ENCODE measurements at places on chromosomes 5 and 9.

DNA sequence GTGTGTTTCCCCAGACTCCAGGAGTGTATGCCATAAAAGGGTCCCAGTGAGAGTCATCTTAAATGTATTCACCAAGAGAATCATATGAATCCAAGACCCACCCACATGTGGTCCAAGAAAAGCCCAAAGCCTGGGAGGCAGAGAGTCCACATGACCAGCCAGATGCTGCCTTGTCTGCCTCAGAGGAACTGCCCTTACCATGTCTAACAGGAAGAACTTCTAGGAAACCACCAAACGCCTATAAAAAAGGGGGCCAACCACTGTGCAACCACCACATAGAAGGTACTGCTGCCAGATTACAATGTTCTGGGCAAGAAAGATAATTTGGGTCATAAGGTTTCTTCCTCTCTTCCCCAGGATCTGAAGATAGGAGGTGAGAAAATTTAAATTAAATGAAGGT is 129.8 kb upstream of the SLC24A2 start:
- no peak for DNase-seq

DNA sequence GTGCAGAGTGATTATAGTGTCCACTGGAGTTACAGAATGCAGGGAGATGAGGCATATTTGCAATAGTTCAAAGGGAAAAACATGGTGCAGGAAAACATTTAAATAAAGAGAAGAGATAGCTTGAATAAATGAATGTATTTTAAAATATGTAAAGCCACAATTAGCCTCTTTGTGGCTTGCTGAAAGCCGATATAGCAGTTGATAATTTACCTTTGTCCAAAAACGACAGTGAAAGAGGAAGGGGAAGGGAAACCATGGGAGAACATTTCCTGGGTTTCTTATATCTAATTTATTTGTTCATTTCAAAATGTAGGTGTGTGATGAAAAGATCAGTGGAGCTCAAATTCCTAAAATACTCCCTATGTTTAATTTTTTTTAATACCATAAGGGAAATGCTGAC is 156.1 kb downstream of the DENND1A start:
- no peak for DNase-seq

DNA sequence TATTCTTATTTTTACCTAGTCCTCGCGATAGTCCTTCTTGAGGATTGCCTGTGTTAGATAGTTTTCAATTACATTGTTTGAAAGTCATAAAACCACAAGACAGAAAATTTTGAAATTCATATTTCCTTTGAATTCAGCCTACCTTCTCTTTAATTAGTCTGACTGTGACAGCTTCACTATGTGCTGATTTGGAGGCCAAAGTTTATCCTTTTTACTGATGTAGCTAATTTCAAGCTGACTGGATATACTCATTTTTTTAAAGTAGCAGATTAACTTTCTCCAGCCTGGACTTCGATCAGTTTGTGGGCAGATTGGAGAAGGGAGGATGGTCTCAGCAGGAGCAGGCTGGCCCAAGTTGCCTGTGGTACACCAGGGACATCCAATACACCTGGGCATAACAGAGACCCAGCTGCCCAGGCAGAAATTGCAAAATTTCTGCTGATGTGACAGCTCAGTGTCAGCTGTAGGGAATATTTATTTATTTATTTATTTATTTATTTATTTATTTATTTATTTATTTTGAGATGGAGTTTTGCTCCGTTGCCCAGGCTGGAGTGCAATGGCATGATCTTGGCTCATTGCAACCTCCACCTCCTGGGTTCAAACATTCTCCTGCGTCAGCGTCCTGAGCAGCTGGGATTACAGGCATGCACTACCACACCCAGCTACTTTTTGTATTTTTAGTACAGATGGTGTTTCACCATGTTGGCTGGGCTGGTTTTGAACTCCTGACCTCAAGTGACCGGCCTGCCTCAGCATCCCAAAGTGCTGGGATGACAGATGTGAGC is 24.2 kb downstream of the AGXT2 start:
- DNase-seq: no peak

- peak; percentile 57 for DNase-seq
Observed at GRCh38 chr5:38468202-38468673, 88.2 kb downstream of the LIFR start.

- DNase-seq: no peak
Observed at GRCh38 chr9:83629433-83630104, 6.6 kb downstream of the IDNK start.

DNA sequence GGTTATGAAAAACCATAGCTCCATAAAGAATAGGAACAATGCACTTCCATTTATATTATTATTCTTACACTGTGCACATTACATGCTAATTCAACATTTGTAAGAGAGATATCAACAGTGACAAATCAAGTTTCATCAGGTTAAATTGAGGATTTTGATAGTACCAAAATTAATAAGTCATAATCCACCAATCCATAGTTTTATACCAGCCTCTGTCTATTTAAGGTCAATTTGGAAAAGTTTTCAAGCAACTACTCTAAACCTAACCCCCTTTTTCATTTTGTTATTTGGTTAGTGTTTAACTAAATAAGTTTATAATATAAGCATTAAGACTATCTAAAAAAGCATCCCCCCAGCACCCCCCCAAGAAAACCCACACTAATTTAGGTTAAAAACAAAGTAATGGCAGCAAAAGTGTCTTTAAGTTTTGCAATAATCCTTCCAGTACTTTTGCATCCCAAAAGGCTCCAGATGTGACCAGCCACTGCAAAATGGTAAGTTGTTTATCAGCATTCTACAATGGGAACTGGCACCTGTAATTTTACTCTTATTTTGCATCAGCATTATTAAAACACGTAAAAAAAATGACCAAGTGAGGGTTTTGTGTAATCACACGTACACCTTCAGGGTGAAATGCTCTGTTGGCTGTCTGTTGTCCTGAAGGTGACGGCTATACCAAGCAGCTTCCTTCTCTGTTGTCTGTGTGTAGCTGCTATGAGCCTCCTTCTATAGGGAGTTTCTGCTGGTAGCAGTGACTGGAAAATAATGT is 36.8 kb upstream of the SSBP2 start:
- peak; percentile 35 for DNase-seq

DNA sequence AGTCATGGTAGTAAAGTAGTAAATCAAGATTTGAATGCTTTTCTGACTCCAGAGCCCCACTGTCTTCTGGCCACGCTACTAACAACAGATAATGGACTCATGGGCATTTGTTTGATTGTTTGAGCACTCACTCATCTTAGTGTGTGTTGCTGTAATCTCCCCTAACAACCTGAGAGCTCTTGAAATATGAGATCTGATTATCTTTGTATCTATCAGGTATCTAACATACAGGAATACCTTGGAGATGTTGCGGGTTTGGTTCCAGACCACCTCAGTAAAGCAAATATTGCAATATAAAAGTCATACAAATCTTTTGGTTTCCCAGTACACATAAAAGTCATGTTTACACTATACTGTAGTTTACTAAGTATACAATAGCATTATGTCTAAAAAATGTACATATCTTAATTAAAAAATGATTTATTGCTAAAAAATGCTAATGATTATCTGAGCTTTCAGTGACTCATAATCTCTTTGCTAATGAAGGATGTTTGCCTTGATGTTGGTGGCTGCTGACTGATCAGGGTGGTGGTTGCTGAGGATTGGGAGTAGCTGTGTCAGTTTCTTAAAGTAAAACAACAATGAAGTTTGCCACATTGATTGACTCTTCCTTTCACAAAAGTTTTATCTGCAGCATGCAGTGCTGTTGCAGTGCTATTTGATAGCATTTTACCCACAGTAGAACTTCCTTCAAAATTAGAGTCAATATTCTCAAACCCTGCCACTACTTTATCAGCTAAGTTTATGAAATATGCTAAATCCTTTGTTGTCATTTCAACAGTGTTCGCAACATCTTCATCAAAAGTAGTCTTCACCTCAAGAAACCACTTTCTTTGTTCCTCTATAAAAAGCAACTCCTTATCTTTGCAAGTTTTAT is 92.2 kb downstream of the ZNF462 start:
- no peak for DNase-seq

GRCh38 chr5:31273161-31273560 is 79.7 kb downstream of the CDH6 start:
- no peak for DNase-seq

DNA sequence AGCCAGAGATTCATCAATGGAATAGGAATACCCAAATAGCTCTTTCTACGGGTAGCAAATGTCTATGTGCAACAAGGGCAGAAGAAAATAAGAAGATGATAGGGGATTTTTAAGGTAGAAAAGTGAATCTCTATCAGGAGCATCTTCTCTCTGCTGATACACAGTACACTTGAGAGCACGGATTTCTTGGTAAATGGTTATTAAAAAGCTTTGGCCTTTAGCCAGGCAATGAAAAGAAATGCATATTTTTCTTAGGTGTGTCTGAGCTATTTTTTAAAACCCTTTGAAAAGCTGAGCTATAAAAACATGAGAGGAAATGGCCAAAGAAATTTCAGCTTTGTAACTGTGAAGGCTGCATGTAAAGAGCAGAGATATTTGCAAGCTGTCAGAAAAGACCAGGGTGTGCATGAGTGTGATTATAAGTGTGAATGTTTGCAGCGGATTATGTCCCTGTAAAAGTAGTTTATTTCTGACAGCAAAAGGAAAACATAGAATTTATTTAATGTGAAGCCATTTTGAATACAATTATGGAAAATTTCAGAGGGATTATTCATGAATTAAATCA is 487.1 kb upstream of the PIK3R1 start:
- no peak for DNase-seq

GRCh38 chr9:1273859-1274258 is 223.7 kb downstream of the DMRT2 start:
- no peak for DNase-seq

DNA sequence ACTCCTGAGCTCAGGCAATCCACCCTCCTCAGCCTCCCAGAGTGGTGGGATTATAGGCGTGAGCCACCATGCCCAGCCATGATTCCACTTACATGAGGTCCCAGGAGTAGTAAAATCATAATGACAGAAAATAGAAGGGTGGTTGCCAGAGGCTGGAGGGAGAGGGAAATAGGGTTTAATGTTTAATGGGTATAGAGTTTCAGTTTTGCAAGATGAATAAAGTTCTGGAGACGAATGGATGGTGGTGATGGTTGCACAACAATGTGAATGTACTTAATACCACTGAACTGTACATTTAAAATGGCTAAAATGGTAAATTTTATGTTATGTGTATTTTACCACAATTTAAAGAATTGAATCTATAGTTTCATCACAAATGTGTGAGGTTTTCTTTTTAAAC is 146.5 kb upstream of the ABCA1 start:
- DNase-seq: no peak

DNA sequence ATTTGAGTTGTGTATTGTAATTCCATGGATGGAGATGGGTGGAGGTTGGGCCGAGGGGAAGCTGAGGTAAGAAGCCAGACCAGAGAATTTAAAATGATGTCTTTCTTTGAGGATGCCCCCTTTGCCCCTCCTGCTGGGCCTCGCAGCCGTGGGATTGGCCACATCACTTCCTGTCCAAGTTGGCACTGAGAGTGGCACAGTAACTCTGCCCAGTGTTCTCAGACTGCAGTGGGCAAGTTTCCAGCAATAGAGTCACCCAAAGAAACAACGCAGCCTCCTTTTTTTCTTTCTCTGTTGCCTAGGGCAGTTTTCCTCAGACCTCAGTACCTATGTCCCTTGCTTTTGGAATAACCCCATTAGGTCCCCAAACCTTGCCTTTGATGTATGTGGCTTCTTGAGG is 306.6 kb upstream of the DMRT1 start:
- peak; percentile 61 for DNase-seq

GRCh38 chr5:51472472-51472871 is 89.2 kb downstream of the ISL1 start:
- DNase-seq: no peak

DNA sequence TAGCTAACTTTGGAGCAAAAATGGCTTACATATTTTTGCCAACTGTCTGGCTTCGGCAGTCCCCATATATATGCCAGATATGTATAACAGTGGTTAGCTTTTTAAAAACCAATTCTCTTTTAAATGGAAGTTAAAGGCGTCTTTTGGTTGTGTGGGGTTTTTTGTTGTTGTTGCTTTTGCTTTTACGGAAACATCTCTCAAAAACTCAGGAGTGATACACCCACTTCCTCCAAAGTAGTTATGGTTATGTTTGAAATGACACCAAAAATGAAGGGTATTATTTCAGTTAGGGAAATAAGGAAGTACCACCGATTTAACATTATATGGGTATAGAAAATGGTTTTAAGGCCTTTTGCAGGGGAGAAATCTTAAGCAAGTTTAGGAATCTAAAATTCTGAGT is 2.3 kb downstream of the CNOT8 start:
- DNase-seq: no peak

GRCh38 chr5:67173959-67174358 is 22.6 kb downstream of the CD180 start:
- no peak for DNase-seq

GRCh38 chr5:142259758-142260157 is 65.1 kb downstream of the SPRY4 start:
- DNase-seq: no peak

DNA sequence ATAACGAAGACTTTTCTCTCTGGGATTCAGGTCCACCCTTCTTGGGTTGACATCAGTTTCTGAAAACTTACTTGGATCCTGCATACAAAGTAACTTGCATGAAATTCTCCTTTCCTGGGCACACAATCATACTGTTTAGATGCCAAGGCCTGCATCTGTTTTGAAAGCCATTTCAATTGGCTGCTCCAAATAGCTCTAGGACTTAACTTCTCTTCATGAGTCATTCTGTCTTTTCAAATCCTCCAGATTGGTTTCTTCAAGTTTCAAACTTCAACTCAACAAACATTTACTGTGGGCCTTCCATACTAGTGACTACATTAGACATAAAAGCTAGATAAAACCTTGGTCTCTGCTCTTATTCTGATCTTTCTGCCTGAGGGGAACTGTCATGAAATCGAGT is 54.8 kb upstream of the HMHB1 start:
- no peak for DNase-seq
